WTC11 (cell line): ENCODE measurements at places on chromosomes 4 and X.

DNA sequence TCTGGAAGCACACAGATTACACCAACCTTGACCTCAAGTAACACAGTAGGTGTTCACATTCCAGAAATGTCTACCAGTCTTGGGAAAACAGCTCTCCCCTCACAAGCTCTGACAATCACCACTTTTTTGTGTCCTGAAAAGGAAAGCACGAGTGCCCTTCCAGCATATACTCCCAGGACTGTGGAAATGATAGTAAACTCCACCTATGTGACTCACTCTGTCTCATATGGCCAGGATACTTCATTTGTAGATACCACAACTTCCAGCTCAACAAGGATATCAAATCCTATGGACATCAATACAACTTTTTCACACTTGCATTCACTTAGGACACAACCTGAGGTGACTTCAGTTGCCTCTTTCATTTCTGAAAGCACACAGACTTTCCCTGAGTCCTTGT is 46.9 kb downstream of the ADGRG4 start:
- DNase-seq, result no peak

GRCh38 chr4:8323947-8324555 is 54.5 kb downstream of the HTRA3 start:
- DNase-seq, result no peak

DNA sequence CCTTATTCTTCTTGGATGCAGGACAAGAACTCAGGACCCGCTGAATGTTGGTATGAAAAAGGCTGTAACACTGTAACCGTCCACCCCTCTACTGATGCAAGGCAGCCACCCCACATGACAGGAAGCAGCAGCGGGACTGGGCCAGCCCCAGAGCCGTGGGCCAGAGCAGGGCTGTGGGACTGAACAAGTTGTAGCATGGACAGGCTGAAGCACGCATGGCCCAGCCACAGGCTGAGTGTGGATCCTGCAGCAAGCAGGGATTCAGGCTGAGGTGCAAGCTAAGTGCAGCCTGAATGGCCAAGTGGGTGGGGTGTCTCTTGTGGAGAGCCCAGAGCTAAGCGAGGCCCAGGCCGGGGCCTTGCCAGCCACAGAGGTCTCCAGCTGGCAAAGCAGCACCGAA is 632.2 kb downstream of the SPOCK3 start:
- no peak for DNase-seq

- DNase-seq, result no peak
Measured at GRCh38 chrX:105331244-105331643, 110.8 kb upstream of the TEX13A start.

DNA sequence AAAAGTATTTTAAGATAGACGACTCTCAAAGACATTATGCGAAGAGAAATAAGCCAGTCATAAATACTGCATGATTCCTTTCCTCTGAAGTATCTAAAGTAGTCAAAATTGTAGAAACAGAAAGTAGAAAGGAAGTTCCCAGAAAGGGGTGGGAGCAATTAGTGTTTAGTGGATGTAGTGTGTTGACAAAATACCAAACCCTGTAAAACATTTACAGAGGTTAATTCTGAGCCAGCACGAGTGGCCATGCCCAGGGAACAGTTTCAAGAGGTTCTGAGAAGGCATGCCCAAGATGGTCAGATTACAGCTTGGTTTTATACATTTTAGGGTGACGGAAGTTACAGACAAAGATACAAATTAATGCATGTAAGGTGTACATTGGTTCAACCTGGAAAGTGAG is 34.4 kb upstream of the SLC25A4 start:
- DNase-seq, result no peak
